ENCODE measurements at places on chromosomes 11 and 22.

GRCh38 chr11:12241971-12242672 is 131.7 kb downstream of the MICAL2 start:
- no peak for DNase-seq

DNA sequence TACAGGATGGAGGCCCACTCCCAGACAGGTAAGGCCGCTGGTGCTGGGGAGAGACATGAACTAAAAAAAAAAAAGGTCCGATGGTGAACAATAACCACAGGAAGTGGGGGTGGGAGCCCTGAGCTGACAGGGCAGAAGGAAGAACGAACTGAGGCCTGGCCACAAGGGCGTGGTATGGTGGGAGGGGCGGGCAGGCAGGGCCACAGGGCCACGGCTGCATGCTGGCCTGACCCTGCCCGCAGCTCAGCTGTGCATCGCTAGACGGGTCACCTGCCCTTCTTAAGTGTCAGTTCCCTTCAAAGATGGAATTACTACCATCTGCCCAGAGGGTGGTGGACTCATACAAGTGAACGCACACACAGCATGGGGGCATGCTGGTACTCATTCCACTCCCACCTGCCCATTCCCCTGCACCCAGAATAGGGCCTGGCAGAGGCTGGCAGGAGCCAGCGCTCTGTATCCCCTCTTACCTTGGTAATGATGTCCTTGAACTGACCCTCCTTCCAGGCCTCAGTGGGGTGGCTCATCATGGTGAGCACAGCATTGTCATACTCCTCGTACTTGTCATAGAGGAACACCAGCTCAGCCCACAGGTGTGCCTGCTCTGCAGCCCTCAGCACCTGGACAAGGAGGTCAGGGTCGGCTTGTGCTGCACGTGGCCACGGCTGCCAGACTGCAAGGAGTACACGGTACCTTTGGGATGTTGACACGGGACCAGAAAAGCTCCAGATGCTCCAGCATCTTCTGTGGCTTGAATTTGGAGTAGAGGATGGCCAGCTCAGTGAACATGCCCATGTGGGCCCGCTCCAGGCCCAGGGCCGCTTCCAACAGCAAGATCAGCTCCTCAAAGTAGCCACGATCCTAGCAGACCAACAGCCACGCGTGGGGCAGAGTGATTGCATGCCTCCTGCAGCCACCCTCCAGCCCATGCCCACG is 17.5 kb upstream of the SLC25A1 start:
- no peak for DNase-seq

GRCh38 chr11:74641289-74641688 is 48.9 kb downstream of the POLD3 start:
- no peak for DNase-seq

DNA sequence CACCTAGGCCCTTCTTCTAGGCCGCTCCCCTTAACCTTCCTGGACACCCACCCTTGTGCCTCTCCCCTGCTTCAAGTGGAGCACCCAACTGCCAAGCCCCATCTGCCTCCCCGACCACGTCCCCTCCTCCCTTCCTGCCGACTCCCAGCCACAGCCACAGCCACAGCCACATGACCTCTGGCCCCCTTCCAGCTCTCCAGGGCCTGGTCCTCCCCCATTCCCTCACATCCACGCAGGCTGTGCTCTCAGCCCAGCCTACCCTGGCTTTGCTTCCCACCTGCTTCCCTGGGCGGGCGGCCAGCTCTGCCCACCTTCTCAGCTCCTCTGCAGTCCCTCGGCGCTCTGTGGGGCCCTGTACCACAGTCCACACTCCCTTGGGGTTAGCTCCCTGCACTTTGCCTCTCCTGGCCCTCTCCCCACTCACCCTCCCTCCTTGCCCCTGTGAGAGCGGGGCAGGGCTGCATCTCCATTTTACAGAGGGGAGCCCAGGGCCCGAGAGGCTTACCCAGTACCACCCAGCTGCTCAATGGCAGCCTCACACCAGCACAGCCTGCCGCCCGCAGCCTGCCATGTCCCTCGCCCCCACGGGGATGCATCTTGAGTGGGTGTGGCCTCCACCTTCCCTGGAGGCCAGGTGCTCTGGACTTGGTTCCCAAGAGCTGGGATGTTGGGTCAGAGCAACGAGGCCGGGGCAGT is 20.3 kb downstream of the PARVG start:
- DNase-seq, result no peak

DNA sequence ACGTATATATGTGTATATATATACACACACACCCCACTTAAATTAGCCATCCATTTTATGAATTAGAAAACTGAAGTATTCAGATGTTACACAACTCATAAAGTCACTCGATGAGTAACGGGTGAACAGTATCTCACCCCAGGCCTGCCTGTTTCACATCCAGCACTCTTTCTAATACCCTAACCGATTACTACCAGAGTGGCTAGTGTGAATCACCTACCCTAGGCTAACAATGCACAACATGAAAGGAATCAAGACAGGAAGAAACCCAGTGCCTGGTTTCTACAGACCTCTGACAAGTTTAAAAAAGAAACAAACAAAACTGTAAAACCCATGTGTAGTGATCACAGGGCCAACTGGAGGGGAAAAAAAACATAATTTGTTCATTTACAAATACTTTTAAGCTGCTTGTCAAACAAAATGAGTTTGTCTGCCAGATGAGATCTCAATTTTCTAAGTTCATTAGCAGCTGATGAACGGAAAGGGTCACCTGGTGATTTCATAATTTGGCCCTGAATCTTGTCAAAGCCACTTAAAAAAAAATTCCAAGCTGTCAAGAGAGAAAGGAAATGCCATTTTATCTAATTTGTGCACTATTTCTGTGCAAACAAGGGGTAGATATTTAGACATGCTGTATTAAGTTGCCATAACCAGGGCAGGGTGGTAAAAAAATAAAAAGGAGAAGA is 134.8 kb downstream of the LARGE1 start:
- DNase-seq, result no peak

GRCh38 chr11:84929738-84930137 is 697.4 kb downstream of the DLG2 start:
- DNase-seq, result no peak

DNA sequence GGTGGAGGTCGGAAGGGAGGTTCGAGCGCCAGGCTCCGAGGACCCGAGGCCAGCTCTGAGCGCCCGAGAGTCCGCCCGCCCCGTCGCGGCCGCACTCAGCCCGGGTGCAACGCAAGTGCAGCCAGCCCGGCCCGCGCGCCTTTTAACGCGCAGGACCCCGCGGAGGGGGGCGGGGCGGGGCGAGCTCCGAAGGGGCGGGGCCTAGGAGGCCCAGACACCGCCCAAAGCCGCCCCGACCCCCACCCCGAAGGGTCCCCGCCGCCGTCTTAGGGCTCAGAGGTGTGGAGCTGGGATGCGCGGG is at the start of gene PHOX2A:
Gene PHOX2A (minus strand): TSS at position 117 of the 301 bp plus-strand sequence. CDS start 172 bp downstream, outside the sequence.
- DNase-seq, result no peak

DNA sequence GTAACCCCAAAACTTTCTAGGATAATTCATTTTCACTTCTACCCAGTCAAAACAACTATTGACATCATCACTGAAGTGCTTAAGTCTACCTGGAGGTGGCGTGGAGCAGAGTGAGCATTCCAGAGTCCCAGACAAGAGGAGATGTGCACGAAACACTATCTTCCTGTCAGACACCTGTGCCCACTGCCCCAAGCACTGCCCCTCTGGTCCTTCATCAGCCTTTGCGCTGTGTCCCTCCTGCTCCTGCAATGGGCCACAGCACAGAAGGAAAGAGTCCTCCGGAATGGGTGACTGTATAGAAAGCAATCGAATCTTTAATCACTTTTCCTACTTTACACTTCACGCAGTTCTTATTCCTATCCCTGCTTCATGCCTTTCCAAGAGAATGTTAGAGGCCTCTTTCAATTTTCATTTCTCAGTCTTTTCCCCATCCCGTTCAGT is 512 bp upstream of the GRIA4 start:
- no peak for DNase-seq

DNA sequence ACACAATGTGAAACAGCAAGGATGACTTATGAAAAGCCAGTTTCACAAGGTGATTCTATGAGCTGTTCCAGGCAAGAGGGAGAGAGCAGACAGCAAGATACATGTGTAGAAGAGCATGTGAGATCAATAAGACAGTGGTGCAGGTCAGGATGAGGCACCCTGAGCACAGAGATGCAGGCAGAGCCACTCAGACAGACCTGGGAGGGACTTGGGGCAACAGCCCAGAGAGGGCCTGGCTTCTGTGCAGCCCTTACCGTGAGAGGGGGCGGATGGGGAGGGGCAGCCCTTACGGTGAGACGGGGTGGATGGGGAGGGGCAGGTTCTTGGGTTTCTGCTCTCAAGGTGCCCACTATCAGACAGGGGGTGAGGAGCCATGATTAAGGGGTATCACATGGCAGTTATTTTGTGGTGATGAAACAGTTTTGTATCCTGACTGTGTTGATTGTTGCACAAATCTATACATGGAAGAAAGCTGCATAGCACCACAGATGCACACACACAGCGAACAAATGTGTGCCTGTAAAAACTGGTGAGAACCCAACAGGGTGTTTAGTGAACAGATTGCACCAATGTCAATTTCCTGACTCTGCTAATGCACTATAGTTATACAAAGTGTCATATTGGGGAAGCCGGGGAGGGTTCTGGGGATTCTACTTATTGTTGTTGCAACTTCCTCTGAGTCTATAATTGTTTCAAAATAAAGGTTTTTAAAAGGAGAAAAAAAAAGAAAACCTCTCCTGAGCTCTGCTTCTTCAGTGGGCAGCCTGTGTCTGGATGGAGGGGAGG is 5.2 kb upstream of the C22orf42 start:
- no peak for DNase-seq

- DNase-seq, result no peak
Measured at GRCh38 chr11:56273854-56274253, at the start of gene OR5T1. Gene OR5T1 (plus strand): TSS chr11:56274154. CDS start chr11:56275639, 1,485 bp downstream.

- DNase-seq, result no peak
Measured at GRCh38 chr11:114308689-114309089, 12.5 kb downstream of the NNMT start.

DNA sequence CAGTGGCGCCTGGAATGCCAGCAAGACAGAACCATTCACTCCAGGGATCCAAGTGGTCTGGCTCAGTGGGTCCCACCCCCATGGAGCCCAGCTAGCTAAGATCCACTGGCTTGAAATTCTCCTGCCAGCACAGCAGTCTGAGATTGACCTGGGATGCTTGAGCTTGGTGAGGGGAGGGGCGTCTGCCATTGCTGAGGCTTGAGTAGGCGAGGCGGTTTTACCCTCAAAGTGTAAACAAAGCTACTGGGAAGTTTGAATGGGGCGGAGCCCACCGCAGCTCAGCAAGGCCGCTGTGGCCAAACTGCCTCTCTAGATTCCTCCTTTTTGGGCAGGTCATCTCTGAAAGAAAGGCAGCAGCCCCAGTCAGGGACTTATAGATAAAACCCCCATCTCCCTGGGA is 125.7 kb upstream of the DDI1 start:
- DNase-seq, result no peak

DNA sequence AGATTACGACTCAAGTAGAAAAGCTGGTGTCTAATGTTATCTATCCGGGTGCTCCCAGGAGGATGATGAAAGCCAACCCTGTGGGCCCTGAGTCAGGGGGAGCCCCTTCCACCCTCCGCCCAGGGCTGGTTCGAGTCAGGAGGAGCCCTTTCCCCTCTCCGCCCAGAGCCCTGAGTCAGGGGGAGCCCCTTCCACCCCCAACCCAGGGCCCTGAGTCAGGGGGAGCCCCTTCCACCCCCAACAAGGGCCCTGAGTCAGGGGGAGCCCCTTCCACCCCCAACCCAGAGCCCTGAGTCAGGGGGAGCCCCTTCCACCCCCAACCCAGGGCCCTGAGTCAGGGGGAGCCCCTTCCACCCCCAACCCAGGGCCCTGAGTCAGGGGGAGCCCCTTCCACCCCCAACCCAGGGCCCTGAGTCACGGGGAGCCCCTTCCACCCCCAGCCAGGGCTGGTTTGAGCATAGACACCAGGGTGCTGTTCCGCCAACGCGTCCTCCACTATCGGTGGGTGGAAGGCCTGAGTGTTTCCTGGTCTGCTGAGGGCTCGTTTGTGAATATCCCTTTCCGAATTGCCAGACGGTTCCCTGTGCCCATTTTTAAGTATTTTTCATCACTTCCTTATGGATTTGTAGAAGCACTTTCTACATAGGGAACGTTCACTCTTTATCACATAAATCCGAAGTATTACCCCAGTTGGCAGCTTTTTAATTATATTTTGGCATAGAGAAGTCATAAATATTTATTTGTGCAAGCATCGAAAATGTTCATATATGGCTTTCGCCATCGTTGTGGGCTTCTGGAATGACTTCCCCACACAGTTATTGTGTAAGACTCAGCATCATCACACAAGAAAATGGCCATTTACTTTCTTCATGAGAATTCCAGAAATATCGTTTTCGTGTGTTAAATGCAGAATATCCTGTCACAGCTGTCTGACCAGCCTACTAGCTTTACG is 380.6 kb downstream of the BRD1 start:
- DNase-seq, result no peak

GRCh38 chr22:45994491-45995404 is 17.8 kb upstream of the WNT7B start:
- DNase-seq, result peak; percentile 82

GRCh38 chr11:63909591-63910506 is 7.1 kb downstream of the RCOR2 start:
- no peak for DNase-seq

GRCh38 chr11:47912843-47913437 is 64.8 kb upstream of the NUP160 start:
- no peak for DNase-seq

DNA sequence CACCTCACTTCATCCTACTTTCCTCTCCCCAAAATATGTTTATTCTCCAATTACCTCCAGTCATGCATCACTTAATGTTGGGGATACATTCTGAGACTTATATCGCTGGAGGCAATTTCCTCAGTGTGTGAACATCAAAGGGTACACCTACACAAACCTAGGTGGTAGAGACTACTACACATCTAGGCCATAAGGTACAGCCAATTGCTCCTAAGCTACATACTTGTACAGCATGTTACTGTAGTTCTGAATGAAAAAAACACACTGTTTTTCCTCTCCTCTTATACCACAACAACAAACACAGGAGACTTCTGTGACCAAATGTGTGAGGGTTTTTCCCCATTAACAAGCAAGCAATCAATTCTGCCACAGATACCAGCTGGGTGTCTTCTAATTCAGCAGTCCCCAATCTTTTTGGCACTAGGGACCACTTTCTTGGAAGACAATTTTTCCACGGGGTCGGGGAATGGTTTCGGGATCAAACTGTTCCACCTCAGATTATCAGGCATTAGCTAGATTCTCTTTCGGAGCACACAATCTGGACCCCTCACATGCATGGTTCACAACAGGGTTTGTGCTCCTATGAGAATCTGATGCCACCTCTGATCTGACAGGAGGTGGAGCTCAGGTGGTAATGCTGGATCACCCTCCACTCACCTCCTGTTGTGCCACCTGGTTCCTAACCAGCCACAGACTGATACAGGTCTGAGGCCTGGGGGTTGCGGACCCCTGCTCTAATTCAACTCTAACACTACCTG is 5.2 kb downstream of the KLHL22 start:
- DNase-seq, result no peak

- no peak for DNase-seq
Measured at GRCh38 chr22:37752189-37753087, 55.3 kb upstream of the GCAT start.

- DNase-seq, result no peak
Measured at GRCh38 chr22:45225732-45226502, 14.8 kb downstream of the KIAA0930 start.

- DNase-seq, result no peak
Measured at GRCh38 chr22:39952347-39952746, 7.8 kb upstream of the TMA7B start.

GRCh38 chr11:116175707-116176106 is 597.1 kb downstream of the BUD13 start:
- no peak for DNase-seq

Measured in activated T-cell treated with anti-CD3 and anti-CD28 coated beads, Interleukin-2, amount 50 U/mL, for 4 hours (primary cell).